ENCODE measurements at places on chromosomes 5 and 9.

DNA sequence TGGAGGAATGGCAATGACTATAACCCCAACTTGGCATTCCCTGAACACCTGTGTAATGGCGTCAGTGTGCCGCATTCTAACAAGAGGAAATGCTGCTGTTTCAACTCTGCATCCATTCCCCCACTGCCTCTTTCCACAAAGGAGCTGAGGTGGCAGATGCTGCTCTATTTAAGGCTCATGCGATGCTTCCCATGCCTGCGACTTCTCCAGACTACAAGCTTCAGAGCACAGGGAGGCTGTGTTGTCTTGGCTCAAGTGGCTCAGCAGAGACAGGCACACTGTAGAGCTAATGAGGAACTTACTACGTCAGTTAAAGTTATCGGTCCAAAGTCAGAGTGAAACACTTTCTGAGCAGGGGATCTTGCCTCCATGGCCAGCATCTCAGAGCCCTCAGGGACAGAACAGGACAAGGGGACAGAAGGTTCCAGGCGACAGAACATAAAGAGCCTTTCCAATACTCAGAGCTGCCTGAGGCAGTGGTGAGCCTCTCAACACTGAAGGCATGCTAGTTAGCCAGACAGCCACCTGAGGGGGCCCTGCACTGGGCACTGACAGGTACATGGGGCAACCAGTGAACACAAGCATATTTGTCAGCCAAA, 21.8 kb downstream of the TNIP1 start:
- DNase-seq: no peak

DNA sequence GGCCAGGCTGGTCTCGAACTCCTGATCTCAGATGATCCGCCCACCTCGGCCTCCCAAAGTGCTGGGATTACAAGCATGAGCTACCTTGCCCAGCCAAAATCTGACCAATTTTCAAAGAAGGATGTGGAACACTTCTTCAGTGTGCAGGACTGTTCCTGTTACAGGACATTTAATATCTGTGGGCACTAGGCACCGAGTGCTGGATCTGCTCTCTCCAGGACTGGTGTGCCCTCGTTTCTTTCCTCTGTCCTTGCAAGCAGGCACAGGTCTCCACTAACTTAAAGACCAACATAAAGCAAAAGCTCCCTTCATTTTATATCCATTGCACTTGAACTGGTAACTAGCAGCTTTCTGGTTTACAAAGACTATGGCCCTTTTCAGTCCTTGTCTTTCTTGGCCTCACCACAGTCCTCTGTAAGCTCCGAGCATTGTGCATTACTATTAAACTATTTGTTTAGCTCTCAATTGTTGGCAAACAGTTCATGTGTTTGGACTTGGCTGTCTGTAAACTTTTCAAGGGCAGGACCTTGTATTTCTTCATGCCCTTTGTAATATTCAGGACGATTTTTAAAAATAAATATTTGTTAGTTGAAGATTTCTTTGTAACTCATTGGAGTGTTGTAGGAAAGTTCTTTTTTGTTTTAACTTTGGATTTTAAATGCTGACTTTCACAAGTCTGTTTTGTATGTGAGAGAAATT, 37.3 kb downstream of the ARHGEF28 start:
- no peak for DNase-seq

DNA sequence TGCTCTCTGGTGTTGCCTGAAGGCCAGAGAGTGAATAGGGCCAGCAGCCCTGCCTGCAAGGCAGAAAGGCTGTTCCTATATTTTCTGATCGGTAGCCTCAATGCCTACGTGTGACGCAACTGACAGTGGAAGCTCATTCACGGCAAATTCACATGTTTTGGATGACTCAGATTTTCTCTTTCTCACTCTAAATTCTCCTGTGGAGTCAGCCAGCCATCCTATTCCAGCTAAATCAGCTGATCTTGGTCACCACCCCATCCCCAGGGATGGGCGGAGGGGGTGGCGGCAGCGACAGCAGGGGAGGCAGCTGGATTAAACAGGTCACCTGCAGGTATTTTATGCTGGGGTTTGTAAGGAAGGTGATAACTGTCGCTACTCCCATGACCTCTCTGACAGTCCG, 52.3 kb downstream of the ZNF510 start:
- no peak for DNase-seq

DNA sequence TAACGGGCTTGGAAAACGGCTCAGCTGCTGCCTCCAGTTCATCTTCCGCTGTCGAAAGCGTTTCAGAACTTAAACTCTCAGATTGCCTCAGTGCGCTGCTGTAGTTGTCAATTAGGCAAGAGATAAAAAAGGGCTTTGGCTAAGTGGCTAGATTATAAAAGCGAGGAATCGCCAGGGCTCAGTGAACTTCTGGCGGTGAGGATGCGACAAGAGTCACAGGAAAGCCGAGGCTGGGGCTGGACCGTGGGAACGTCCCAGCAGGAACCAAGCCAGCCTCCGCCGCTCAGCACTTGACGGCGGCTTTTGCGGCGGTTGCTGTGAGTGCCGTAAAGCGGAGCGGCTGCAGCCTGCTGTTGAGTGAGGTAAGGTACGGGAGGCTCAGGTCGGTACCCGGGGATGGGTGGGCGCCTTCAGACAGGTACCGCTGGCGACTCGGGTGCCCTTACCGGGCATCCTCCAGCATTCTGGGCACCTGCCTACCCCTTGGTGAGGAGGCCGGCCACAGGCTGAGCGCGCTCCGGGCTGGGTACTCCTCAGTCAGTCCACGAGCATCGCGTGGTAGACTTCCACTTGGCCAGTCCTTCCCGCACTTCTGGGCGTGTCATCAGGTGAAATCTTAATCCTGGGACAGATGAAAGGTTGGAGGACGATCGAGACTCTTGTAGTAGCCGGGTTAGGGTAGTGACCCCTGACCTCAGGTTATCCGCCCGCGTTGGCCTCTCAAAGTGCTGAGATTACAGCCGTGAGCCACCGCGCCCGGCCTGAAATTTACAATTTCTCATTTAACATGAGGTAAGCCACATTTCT, at the start of gene FKTN:
FKTN (plus strand) TSS at position 328 of the 807 bp plus-strand sequence. CDS start 16,902 bp downstream, outside the sequence.
- DNase-seq: peak; percentile 96

GRCh38 chr5:5149154-5149553, 9.0 kb downstream of the ADAMTS16 start:
- DNase-seq: no peak

- DNase-seq: no peak
These were observed 49.0 kb downstream of the SECISBP2 start for GRCh38 chr9:89367281-89367680.

DNA sequence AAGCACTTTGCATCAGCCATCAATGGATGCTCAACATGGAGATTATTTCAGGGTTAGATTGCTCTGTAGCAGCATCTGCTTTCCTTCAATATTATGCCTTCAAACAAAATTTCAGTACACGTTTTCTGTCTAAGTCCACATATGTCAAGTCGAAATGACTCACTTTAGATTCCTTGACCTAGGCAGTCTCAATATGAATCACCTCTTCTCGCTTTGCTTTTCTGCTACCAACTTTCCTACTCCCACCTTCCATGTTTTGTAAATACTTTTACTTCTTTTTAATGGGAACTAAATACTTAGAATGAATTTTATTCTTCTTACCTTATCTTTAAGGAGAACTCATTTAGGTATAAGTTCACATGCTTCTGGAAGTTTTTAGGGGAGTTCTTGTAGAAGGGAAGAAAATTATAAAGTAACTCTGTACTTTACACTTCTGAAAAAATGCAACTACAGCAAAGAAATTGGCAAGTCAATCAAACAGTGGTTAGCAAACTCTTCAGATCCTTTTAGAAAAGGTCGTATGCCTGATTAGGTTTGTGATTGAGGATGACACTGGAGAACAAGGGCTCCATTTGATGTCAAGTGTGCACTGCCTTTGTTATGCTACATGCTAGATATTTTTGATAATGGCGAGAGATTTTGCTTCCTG, 478.5 kb upstream of the SMARCA2 start:
- DNase-seq: no peak

DNA sequence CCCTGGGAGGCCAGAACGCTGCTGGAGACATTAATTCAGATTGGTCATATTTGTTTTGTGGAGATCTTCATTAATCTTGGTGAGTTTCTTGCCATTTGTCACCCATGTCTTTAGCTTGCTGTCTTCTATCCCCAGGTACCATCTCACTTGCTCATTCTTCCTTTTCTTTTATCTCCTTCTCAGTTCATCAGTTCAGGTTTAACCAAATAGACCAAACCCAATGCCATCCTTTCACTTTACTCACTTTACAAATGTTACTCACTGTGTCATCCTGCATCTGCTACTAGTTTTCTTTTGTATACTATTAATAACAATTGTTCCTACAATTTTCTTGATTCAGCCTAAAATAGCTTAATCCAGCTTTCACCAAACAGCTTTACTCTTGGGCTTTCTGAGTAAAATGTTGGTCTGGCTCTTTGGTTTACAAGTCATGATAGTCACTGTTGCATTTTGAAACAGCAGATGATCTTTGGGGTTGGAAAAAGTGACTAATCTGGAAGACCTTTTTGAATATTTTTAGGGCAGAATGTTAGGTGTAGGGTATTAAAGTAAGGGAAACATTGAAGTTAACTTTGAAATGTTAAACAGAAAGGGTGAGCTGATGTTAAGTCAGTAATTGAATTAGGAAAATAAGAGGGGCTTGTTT, 246.9 kb downstream of the ZSWIM6 start:
- no peak for DNase-seq

DNA sequence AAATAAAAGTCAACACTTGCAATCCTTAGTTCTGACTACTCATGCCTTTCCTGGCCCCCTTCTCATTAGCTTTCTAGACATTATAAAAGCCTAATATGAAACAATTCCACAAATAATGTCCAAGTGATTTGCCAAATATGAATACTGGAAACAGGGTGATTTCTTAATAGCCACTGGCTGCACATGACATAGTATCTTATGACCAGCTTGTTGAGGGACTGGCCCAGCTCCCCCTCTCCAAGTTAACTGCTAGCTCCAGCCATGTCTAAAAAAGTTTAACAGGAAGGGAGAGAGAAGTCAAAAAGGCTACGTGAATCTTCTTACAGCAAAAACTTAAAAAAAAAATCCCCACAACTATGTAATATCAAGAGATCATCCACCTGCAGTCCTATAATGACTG, 1.5 kb downstream of the CERT1 start:
- no peak for DNase-seq

GRCh38 chr9:124950050-124950718, 9.3 kb upstream of the GOLGA1 start:
- DNase-seq: no peak

- no peak for DNase-seq
These were observed 382 bp upstream of the CDKN2B start for GRCh38 chr9:22009506-22009867.

DNA sequence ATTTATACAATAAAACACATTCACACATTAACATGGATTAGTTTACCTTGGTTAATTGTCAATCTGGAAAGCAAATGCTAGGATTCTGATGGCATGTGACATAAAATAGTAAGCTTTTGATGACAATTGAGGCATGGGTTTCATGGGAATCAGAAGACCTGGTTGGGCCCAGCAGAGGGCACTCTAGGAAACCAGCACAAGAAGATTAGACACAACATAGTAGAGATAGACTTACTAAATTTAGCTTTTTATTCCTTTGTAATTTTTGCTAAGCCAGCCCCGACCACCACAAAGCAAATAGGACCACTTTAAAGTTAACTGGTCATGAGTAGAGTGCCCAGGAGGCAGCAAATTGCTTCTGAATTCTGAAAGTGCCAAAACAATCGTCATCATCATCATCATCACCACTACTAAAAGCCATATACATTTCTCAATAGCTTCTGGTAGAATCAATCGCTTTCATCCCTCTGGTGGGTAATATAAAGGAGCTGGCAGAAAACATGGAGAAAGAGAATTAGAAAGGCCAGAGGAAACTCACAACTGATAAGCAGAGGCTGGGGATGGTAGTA, 163.2 kb downstream of the ARRDC3 start:
- no peak for DNase-seq

DNA sequence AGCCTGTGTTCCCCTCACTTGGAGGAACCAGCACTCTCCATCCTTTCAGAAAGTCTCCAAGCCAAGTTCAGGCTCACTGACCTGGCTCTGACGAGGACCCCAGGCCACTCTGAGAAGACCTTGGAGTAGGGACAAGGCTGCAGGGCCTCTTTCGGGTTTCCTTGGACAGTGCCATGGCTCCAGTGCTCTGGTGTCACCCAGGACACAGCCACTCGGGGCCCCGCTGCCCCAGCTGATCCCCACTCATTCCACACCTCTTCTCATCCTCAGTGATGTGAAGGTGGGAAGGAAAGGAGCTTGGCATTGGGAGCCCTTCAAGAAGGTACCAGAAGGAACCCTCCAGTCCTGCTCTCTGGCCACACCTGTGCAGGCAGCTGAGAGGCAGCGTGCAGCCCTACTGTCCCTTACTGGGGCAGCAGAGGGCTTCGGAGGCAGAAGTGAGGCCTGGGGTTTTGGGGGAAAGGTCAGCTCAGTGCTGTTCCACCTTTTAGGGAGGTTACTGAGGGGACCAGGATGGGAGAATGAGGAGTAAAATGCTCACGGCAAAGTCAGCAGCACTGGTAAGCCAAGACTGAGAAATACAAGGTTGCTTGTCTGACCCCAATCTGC, 4.7 kb upstream of the NUP214 start:
- DNase-seq: no peak

DNA sequence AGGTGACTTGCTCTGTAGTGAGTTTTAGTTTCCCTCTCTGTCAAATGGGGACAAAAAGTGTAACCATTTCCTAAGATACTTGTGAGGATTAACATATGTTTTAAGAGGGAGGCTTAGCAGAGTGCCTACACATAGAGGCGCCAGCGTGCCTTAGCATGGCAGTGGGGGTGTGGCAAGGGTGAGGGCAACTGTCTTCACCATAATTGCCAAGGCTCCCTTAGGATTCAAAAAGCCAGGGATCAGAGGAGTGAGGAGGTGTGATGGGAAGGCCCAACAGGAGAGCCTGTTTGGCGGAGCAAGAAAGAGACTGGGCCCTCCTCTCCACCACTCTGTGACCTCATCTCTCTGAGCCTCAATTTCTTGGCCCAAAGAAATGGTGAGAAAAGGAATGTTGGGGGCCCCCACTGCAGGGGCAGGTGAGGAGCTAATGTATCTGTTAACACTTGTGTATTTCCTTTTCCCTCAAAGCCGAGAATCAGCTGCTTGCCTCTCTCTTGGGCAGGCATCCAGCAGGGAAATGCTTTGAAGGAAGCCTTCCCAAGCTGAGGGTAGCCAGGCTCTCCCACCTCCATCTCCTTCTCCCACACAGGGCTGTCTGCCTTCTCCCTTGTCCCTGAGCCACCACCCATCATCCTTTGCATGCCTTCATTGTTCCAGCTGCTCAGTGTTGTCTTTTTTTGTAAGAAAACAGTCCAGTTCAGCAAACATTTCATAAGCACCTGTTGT, 76.0 kb downstream of the DAB2IP start:
- no peak for DNase-seq

All from islet precursor cell (in vitro differentiated cells).